ENCODE measurements at places on chromosomes 11 and 22.

GRCh38 chr11:122234780-122235179, 118.8 kb upstream of the BLID start:
- no peak for DNase-seq

DNA sequence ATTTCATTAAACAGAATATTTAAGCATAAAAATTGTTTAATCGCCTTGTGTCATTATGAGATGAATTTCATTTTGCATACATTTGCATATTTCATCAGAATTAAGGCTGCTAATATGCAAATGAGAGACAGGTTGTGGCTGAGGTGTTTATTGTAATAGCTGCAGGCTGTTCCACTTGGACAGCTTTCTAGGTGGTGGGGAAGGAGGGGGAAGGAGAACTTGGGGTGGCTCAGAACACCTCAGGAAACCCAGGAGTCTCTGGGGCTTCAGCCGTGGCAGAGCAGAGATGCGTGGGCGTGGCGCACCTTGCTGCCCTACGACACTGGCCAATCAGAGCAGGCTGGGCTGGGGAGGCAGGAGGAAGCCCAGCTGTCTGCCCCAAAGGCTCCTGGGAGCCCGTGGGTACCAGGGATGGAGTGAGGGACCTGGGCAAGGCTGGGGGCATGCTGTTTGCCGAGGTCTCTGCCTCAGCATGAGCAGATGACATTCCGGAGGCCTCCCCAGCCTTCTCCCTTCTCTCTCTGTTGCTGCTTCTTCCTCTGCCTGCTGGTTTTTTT, 542.9 kb downstream of the MN1 start:
- no peak for DNase-seq

DNA sequence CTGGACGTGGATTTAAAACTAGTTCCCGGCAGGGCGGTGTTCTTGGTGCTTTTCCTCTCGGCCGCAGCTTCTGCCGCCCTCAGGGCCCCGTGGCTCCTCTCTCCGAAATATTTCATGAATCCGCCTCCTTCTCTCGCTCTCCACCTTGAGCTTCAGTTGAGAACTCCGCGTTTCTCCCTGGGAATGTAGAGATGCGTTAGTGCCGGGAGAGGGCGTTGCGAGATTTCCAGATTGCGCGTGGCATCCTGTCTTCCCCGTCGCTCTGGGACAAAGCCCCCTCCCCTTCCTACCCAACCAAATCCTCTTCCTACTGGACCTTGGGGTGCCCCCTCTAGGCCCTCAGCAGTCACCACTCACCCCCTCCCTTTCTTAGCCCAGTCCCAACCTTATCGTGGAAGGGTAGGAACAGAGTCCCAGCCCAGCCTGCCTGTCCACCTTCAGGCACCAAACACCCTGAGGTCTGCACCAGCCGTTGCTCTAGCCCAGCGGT, 15.5 kb upstream of the RAC2 start:
- DNase-seq = peak; percentile 55

DNA sequence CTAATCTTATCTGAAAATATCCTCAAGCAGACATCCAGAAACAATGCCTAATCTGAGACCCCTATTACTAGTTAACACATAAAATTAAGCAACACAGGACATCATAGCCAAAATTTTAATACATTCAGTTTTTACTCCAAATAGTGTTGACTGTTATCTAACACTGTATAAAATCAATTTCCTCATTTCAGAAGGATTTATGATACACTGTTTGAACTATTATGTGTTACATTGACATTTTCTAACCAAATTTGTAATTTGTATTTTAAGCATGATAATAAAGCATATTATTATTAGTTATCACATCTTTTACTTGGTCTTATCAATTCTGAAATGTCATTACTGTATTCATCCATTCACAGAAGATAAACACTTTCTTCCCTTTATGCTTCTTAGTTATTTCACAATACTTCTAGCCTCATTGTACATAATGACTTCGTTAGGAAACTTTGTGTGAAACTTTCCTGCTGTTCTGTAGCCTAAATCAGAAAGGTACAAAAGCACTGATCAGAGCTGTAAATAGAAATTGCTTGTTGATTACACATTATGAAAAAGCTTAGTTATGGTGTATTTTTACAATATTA, 1248.9 kb downstream of the JRKL start:
- no peak for DNase-seq

DNA sequence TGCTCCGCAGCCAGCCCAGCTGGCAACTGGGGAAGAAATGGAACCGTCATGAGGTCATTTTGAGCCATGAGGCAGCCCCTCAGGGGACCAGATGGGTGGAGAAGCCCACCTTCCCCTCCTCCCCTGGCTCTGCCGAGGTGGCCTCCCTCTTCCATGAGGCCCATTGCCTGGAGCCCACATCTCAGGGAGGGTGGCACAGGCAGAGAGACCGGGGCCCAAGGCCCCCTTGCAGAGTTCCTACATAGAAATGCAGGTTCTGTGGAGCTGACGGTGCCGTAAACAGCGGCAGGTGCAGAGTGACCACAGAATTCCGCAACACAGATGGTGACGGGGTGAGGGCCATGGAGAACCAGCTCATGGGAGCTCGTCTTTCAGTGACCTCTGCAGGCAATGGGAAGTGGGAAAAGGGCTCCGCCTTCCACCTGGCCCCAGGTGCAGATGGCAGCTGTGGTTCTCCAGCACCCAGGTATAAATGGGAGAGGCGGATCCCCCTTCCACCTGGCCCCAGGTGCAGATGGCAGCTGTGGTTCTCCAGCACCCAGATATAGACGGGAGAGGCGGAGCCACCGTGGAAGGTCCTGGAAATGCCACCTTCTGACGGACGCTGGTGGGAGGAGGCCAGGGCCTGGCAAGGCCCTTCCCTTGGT, 765.4 kb downstream of the BRD1 start:
- no peak for DNase-seq

Measured in inflammatory macrophage (primary cell).